Calu3 (cell line): ENCODE measurements at places on chromosomes 3 and 15. TPM values are rescaled to one million over a fixed set of nuclear protein-coding genes. Genes with fewer than 3 reads are reported as not detected.

Gene STT3B
- total RNA-seq: 138 and 202 TPM in 2 replicates

Gene CAMK1
- total RNA-seq: 4.1 and 7.2 TPM in 2 replicates

Gene SPTBN5
- total RNA-seq: 0.64 and 0.69 TPM in 2 replicates

Gene HIGD2B
- total RNA-seq: 0.34 TPM in 1 of 2 replicates, not detected in the other

Gene TUSC7
- not detected in 2 replicates for total RNA-seq

Gene SKOR1
- 0.17 and 0.27 TPM in 2 replicates for total RNA-seq

Gene AGBL1
- not detected in 2 replicates for total RNA-seq

Gene NPAP1
- total RNA-seq: not detected in 2 replicates

Gene SST
- total RNA-seq: not detected in 2 replicates

Gene PLEKHO2
- total RNA-seq: 2.0 and 2.4 TPM in 2 replicates

Gene TRIP4
- total RNA-seq: 28.5 and 30.1 TPM in 2 replicates

Gene GOLGA6D
- 0.27 TPM in 1 of 2 replicates, not detected in the other for total RNA-seq

Gene SPINK8
- not detected in 2 replicates for total RNA-seq

Gene FAM43A
- total RNA-seq: 1.8 and 2.9 TPM in 2 replicates

Gene C15orf62
- total RNA-seq: 0.56 and 0.64 TPM in 2 replicates

Gene CDHR4
- total RNA-seq: not detected in 2 replicates

Gene CTNNB1
- total RNA-seq: 252 and 258 TPM in 2 replicates

Gene CYP8B1
- not detected in 2 replicates for total RNA-seq

Gene CLDN16
- 2.9 and 4.8 TPM in 2 replicates for total RNA-seq

Gene MUSTN1
- 0.66 TPM in 1 of 2 replicates, not detected in the other for total RNA-seq

Gene IL16
- not detected in 2 replicates for total RNA-seq
